ENCODE measurements at places on chromosomes 6 and 20.
A peak's percentile ranks its signal among the peaks of the same experiment; 100 is the strongest.

DNA sequence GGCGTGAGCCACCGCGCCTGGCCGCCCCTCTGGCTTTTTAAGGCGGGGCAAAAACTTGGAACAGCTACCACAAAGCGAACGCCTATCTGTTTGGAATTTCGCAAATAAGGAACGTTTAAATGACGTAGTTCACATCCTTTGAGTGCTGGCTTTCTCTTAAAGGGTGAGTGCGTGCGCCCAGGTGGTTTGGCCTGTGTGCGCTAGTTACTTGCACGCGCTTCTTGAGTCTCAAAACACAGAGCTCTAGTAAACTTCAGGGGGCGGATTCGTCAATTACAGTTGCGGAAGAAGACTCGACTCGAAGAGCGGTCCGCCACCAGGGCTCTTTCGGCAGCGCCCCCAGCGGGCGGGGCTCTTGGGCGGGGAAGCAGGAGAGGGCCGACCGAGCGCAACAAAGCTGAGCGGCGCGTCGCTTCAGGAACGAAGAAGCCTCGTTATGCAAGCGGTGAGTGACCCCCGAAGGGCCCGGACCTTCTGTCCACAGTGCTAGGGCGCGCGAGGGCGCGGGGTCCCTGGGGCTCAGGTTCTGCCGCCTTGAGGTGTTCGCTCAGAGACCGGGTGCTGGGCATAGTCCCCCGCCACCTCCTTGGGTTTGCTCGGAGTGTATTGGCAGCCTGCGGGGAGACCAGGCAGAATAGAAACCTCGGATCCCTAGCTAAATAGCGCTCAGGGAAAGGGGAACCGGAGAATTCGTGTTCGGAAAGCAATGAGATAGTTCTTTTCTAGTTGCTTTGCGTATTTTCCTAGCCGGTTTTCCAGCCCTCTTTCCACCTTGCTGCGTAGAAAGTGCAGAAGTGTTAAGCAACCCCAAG, at the start of gene SYCP2L:
Gene SYCP2L (plus strand): TSS at position 362 of the 812 bp plus-strand sequence. CDS start 75 bp downstream, at position 437.
- no peak for DNase-seq

DNA sequence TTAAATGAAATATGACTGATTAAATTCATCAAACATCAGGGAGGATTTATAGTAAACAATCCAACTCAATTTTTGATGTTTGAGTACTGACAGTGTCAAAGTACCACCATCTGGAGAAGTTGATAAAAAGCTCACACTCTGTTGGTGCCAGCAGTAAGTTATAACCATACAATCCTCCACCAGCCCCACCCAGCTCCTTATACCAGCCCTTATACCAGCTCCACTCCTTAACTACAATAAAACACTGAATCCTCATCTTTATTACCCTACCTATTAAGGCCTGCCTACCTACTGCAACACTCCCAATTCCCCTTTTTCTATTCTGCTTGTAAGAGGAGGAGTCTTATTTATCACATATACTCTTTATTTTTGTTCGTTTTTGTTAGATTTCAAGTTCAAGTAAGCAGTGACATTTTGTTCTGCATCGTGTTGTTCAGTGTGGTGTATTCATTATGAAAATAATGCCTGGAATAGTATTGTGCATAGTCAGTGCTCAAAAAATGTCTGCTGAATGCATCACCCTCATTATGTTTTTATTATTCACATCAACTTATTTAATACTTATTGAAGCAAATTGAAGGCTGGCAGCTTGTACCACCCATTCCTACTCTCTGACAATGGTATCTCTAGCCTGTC, 954.7 kb upstream of the ADGRB3 start:
- no peak for DNase-seq

DNA sequence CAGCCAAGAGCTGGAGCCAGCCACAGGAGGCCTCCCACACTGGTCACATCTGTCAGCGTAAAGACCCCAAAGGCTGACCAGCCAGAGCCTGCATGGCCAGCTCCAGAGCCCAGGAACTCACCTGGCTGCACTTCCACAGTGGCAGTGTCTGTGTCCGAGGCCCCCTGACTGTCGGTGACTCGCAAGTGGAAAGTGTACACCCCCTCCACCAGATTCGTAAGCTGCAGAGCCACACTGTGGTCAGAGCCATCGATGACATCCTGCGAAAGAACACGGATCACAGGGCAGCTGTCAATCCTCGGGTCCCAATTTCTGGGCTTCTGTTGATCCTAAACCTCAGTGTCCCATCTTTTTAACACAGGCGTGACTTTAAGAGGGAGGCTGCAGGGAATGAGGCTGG, 69.3 kb downstream of the ALDH5A1 start:
- no peak for DNase-seq

DNA sequence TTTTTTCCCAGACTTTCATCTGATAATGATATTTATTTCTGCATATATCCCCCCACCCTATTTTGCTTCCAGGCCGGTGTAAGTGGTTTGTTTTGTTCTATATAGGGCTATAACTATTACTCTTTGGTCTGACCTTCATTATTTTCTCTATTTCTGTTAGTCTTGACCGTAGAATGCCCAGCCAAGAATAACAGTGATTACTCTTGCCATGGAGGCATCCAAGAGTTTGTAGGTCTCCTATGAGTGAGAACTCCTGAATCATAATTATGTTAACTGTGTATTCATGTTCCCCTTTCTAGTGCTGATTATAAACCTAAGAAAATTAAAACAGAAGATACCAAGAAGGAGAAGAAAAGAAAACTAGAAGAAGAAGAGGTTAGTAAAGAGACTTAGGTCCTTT, 52.2 kb downstream of the TOP1 start:
- DNase-seq: no peak

- no peak for DNase-seq
Observed at GRCh38 chr6:44666324-44666723, 278.8 kb downstream of the CDC5L start.

- DNase-seq: no peak
Observed at GRCh38 chr20:55935448-55936208, 69.7 kb downstream of the CBLN4 start.

DNA sequence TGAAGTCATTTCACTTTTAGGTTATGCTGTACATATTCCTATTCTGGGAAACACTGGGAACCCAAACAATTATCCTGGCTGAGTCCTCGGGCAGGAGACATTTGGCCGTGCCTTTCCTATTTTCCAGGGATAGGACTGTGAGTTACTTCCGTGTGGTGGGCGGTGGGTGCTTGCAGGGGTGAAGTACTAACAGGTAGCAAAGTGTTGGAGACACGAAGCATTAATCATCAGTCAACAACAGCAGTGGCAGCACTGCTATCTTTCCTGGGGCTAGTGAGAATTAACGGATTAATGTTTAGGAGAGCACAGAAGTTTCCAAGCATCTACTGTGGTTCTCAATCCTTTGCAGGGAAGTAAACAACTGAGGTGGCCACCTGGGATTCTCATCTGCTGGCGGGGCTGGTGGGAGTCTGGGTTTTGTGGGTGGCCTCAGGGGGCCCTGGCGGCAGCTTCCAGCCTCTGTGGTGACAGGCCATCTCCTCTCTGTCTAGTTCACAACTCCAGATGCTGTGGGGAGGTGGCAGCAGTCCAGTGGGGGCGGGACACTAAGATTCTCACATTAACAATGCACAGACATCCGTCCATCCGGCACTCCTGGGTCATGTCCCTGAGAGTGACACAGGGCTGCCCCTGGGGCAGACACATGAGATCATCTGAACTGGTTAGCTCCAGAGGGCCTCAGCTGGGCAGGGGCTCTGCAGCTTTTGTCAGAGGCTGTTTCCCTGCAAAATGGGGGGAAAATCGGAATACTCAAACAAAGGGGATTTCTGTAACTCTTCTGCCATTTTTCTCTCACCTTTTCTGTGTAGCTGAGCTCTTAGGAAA, 90.9 kb downstream of the GJA10 start:
- no peak for DNase-seq

- peak; percentile 58 for DNase-seq
Observed at GRCh38 chr20:3616250-3616649, 46.9 kb downstream of the GFRA4 start.

GRCh38 chr20:18722371-18722770, 91.2 kb upstream of the SCP2D1 start:
- no peak for DNase-seq

- DNase-seq: no peak
Observed at GRCh38 chr6:168161371-168161750, 82.3 kb upstream of the FRMD1 start.

- no peak for DNase-seq
Observed at GRCh38 chr6:24614043-24614420, 32.0 kb downstream of the KIAA0319 start.

Measured in NCI-H510A (cell line).